ENCODE measurements at places on chromosomes 4 and X. TPM values are rescaled to one million over a fixed set of nuclear protein-coding genes. Genes with fewer than 3 reads are reported as not detected.

The CFAP97 gene
- 36.6 TPM for total RNA-seq

The MAGEA8 gene
- total RNA-seq = not detected

The CXorf65 gene
- total RNA-seq = not detected

The RPA4 gene
- total RNA-seq = 2.3 TPM

The UGT2B7 gene
- 0.33 TPM for total RNA-seq

The NAA10 gene
- total RNA-seq = 57.7 TPM

The TMEM271 gene
- total RNA-seq = not detected

The RASGEF1B gene
- 16.4 TPM for total RNA-seq

All from breast epithelium (tissue), 4 donors.